ENCODE measurements at places on chromosomes 1 and 21.

DNA sequence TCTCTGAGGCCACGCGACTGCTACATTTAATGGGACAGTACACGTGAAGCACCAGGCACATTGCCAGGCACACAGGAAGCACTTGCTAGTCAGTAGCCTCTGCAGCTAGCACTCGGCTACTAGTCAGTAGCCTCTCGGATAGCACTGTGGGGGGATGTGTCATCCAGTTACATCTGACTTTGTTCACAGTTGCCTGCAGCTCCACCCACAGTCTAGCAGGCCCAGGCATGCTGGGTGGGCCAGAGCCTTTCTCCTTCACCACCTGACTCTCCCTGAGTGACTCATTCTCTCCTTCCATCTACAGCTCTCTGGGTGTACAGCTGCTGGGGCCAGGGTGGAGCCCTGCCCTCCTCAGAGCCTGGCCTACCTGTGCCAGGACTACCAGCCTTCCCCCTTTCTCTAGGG, 51.5 kb downstream of the PTPRF start:
- no peak for DNase-seq

DNA sequence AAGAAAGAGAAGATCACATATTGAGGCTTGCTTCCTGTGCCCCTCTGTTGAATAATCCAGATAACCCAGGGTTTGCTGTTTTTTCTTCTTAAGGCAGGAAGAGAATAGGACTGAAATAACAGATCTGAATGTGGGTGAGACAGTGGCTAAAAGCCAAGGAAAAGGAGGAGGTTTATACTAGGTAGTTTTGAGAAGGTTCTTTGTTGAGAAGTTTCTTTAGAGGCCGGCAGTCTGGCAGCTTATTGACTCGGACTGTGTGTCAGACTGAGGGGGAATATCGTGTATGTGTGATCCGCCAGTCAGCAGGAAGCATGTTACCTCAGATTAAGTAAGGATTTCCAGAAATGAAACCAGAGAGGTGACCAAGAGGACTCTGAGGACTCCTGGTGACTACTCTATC, 119.8 kb downstream of the PLA2G4A start:
- no peak for DNase-seq

DNA sequence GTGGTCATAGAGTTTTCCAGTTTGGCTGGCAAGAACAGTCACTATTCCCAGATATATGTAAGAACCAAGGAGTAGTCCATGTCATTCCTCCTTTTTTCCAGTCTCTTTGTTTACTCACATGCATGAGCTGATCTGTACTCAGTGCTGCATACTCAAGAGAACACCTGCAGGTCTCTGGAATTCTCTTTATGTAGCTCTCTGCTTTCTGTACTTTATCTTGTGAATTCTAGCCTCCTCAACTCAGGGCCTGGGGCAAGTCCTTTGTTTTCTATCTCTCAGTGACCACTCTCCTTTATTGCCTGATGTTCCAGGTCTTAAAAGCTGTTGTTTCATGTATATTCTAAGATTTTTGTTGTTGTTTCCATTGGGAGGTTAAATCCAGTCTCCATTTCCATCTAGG, 478.9 kb downstream of the DPYD start:
- no peak for DNase-seq

DNA sequence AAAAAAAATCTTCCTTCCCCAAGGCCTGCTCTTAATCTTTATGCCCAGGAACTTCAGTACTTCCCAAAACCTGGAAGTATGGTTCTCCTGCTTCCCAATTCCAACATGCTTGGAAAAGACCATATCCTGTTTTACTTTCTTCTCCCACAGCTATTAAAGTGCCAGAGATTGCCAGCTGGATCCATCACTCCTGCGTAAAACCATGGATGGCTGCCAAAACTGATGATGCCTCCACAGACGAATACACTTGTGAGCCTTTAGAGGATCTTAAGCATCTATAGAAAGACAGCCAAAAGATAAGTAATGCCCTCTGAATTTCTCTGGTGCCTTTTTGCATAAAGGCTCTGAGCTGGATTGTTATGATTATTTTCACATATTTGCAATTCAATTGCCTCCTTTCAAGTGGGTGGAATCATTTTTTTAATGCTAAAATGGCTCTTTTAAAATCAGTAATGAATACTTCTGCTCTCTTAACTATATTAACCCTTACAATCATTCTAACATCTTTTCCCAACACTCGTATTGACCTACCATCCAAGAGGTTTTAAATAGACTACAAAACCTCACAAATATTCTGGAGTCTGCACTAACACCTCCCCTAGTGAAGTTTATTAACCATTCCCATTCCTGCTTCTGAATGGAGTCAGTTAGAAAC, 1807.8 kb downstream of the BRINP3 start:
- no peak for DNase-seq

GRCh38 chr1:23559985-23560741, 862 bp upstream of the ID3 start:
- DNase-seq, result no peak

DNA sequence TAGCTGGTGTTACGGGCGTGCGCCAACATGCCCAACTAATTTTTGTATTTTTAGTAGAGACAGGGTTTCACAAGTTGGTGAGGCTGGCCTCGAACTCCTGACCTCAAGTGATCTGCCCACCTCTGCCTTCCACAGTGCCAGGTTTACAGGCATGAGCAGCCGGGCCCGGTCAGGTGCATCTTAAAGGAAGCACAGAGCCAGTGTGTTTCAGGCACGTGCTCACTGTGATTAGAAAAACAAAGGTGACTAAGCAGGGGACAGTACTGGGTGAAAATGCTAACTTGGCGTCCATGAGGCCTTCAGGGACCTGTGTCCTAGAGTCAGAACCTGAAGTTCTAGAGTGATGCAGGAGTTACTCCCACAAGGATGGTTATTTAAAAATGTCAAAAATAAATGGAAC, 60.0 kb upstream of the GJA8 start:
- DNase-seq, result no peak

- no peak for DNase-seq
These were observed 2.1 kb upstream of the ZC3H12A start for GRCh38 chr1:37472281-37472680.

DNA sequence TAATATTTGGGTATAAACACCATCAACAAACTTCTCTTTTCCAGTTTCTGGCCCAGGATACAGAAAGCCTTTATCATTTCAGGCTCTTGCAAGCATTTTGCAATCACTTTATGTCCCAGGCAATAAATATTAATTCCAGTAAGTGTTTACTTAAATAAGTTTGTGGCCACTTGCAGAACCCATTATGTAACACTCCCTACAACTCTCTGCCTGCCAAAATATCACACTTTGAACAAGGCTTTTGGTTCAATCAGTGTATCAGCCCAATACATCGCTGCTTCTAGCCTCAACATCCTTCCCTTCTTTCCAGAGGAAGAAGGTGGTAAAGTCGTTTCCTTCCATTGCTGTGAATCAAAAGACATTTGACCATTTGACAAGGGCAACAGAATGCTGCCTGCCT, 203.0 kb upstream of the USP25 start:
- no peak for DNase-seq

DNA sequence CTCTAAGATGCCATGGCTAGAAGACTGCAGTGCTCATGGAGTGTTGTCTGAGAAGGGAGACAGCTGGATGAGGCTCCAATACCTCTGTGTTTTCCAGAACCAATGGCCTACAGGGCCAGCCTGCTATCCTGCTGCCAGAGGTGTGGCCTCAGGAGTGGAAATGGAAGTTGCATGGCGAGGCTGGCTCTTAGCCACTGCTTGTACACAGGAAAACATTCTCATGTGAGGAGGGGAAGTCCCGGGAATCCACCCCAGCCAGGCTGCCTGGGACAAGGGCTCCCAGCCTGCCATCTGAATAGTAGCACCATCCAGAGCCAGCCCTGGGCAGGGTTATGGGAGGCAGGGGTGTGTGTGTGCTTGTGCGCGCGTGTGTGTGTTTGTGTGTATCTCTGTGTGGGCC, 56.5 kb downstream of the SDC3 start:
- DNase-seq, result no peak

- DNase-seq, result no peak
These were observed 248.3 kb upstream of the CAMK1G start for GRCh38 chr1:209335178-209335577.

GRCh38 chr1:43227143-43227764, 42.5 kb upstream of the TMEM125 start:
- DNase-seq, result peak; percentile 72

DNA sequence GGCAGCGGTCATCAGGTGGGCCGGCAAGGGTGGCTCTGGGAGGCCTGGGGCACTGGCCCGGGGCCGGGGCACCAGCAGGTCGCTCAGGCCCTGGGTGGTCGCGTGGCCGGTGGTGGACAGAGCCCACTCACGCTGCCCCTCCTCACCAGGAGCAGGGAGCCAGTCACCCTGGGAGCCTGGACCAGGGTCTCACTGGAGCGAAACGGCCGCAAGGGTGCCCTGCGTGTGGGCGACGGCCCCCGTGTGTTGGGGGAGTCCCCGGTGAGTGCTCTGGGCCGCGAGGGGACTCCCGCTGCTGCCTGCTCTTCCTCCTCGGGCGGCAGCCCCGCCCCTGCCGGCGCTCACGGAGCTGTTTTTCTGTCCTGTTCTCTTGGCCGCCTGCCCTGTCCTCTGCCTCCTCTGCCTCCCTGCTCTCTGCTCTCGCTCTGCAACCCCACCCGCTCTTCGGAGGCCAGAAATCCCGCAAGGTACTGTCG, 23.5 kb downstream of the RNF223 start:
- DNase-seq, result no peak

- no peak for DNase-seq
These were observed 82.8 kb downstream of the DISP1 start for GRCh38 chr1:222897527-222898190.

- no peak for DNase-seq
These were observed 45.6 kb downstream of the ENAH start for GRCh38 chr1:225607355-225607754.

DNA sequence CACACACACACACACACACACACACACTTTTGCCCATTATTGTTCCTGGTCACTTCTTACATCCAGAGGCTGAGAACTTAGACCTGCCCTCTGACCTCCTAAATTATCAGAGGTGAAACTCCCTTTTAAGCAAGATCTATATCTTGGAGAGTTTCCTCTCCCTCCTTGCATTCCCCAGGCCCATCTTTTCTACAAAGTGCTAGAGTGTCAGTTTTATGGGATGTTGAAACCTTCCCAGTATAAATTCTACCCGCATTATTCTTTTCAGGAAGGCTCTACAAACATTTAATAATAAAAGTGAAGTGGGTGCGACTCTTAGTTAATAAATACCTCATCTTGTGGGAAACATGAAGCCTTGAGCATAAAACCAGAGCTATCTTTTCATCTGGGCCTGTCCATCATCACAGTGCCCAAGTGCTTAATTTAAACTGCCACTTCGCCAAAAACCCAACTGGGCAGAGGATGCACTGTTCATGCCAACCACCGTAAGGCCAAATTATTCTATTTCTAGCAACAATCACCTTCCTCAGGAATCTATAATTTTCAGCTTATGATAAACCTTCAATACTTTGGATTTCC, 458.2 kb upstream of the RUNX1 start:
- DNase-seq, result no peak

GRCh38 chr1:99786751-99787501, 20.5 kb upstream of the FRRS1 start:
- no peak for DNase-seq

GRCh38 chr1:192171123-192171522, 12.9 kb downstream of the RGS18 start:
- no peak for DNase-seq

DNA sequence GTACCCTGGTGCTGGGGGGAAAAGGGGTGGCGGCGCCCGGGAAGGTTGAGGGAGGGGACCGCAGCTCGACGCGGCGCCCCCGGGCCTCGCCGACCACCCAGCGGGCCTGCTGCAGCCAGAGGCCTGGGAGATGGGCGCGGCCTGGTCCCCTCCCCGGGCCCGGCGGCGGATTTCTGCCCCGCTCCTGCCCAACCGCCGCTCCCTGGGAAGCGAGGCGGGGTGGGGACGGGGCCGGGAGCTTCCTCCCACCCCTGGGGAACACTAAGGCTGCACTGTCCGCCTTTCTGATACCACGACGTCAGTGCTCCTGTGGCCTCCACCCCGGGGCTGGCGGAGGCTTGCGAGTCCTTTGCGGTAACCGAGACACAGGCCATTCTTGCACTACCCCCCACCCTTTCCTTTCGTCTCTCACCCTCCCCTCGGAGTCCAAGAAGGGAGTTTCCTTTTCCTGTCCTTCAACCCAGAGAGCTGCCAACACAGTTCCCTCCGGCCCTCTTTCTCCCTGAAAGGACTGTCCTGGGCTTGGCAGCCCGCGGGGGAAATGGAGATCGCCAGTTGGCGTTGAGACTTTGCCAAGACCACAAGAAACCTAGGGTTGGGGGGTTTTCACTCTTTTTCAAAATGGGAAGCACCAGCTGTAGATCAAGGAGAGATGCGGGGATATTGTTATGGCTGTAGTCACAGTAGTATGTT, 742 bp downstream of the SH3GLB1 start:
- peak; percentile 26 for DNase-seq

- DNase-seq, result no peak
These were observed 111.1 kb downstream of the NAV1 start for GRCh38 chr1:201649761-201650622.

DNA sequence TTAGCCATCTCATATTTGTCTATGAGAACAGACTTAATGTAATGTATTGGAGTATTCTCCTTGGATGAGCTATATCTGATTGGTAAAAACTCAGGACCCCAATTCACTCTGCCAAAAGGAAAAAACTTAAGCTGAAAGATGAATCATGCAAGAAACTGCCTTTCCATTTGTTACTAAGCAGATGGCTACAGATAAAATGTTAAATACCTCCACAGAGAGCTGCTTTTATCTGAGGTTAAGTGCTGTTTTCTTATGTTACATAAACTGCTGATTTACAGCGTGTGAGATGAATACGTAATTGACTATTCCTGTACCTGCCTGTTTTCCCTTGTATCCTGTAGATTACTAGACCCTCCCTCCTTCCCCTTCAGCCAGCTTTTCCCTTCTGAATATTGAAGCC, 49.3 kb downstream of the CLCA4 start:
- no peak for DNase-seq

- DNase-seq, result no peak
These were observed 61.7 kb downstream of the CHD5 start for GRCh38 chr1:6118415-6118814.

DNA sequence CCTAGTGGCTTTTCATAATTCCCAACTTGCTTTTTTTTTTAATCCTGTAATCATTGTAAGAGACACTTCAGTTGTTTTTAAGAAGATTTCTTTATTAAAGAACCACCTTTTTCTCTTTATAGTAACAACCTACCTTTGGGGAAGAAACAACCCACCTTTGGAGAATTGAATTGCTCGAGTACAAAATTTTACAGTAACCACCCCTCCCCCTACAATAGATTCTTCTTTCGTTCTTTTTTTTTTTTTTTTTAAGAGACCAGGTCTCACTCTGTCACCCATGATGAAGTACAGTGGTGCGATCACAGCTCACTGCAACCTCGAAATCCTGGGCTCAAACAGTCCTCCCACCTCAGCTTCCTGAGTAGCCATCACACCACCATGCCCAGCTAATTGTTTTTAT, 2.1 kb upstream of the LRRC40 start:
- DNase-seq, result no peak

DNA sequence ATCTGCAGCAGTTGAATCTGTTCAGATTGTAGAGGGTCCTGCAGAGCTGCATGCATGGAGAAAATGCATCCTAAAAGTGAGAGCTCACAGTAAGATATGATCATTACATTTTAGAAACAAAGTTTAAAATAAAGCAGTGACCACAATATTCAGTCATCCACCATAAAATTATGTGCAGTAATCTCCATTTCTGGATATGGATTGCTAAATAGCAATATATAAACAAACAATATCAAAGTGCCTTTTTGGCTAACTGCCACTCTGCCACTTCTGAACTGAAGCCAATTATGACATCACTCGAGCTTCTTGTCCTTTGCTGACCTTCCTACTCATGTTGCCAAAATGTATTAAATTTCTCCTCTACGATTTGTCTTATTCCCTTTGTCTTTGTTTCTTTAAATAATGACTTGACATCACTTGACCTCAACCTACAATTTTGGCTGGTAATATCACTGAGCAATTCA, 262.0 kb upstream of the CXADR start:
- DNase-seq, result no peak

Data from stimulated activated CD8-positive, alpha-beta memory T cell treated with anti-CD3 and anti-CD28 coated beads, Interleukin-4, amount 100 ng/mL, for 1 hour (primary cell).